ENCODE measurements at places on chromosomes 11 and 22.

DNA sequence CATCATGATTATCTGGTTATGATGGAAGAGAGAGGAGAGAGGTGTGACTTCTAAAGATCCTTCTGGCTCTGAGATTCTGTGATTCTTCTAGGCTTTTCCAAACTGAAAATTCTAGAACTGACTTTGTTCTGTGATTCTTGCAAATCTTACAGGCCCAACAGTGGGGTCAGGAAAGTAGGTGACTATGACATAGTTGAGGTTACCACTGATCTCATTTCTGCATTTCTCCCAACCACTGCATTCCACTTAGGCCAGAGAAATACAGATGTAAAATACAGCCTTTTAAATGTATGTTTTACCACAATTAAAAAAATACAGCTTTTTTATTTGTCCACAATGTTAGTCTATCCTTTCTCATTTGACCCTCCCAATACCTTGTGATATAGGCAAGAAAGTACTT is 83.7 kb downstream of the STIM1 start:
- DNase-seq = no peak

- no peak for DNase-seq
Observed at GRCh38 chr11:68461575-68461917, 994 bp downstream of the PPP6R3 start.

GRCh38 chr11:2724653-2725367 is 25.0 kb upstream of the KCNQ1OT1 start:
- no peak for DNase-seq

DNA sequence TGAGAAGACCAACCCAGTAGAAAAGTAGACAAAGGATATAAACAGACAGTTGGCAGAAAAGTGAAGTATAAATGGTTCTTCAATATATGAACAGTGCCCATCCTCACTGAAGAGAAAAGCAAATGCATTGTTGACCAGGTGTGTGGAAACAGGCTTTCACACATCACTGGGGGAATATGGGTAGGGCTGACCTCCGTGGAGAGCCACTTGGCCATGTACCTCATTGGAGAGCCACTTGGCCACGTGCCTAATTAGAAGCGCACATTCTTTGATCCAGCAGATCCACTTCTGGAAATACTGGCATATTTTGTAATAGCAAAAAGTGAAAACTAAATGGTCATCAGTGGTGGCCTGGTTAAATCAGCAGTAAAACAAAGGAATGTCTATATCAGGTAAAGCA is 43.2 kb downstream of the PPP6R3 start:
- no peak for DNase-seq

- DNase-seq = no peak
Observed at GRCh38 chr22:26229910-26230309, 60.6 kb downstream of the SEZ6L start.

DNA sequence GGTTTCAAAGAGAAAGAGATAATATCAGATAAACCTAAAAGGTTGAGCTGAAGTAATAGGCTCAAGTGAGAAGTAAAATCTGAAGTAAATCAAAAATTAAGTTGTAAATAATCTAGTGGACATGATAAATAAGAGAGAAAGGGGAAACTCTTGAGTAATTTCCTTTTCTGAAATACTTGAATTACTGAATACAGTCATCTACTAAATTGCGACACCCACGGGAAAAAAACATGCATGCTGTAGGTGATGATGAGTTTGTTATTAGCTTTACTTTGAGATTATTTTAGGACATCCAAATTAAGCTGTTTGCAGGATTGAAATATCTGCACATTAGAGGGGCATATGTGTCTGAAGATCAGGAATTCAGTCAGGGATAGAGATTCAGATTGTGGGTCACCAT is 50.0 kb upstream of the CARD18 start:
- DNase-seq = no peak
